ENCODE measurements at places on chromosomes 16 and 17. TPM values are rescaled to one million over a fixed set of nuclear protein-coding genes. Genes with fewer than 3 reads are reported as not detected.

Gene C17orf67
- not detected for total RNA-seq

DNA sequence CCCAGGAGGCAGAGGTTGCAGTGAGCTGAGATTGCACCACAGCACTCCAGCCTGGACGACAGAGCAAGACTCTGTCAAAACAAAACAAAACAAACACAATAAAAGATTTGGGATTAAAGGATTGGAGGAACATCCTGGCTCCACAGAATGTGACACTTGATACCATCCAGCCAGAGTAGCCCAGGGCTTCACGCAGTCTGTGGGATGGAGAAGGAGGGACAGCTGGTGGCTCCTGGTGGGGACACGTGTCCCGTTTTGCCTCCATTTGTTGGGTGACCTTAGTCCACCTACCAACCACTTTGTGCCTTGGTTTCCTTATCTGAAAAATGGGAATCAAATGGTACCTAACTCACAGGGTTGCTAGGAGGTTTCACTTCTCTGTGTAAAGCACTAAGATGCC is 12.4 kb upstream of the CYB561 start:
- no peak for DNase-seq

GRCh38 chr17:65055708-65056638 is 567 bp downstream of the GNA13 start:
- DNase-seq: peak; percentile 55

- no peak for DNase-seq
Observed at GRCh38 chr17:29504711-29505110, 62.1 kb downstream of the ABHD15 start.

DNA sequence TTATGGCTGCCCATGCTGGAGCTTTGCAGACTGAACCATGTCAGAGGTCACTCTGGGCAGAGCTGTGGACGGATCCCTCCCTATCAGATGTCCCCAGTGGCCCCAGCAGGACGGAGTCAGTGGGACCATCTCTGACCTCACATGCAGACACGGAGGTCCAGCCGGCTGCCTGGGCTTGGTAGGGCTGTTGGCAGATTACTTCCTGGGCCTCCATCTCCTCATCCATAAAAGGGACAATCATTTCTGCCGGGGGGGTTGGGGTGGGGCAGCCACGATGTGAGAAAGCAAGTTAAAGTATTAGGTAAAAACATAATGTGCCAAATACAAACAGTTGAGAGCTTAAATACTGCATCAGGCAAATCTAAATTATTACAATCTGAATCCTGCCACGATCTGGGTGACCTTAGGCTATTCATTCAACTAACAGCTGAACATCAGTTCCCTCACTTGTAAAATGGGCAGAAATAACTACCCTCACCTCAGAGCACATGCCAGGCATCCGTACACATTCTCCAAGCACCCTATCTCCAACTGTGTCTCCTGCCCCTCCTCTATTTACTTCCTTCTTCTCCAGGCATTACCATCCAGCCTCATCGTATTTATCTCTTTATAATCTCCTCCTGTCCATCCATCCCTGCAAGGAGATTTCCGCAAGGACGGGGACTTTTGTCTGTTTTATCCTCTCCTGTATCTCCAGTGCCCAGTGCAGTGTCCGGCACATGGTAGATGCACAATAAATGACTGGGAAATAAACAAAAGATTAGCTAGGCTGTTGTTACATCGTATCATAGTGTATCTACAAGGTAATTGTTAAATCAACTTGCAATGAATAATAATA is 192.3 kb upstream of the FOXF1 start:
- DNase-seq: no peak

Measured in stomach (tissue), 19 donors.